ENCODE measurements at places on chromosomes 12 and 14.

GRCh38 chr12:132199101-132199500 is 54.8 kb downstream of the NOC4L start:
- no peak for DNase-seq

GRCh38 chr14:77868552-77869285 is 68.8 kb downstream of the ADCK1 start:
- DNase-seq: no peak

DNA sequence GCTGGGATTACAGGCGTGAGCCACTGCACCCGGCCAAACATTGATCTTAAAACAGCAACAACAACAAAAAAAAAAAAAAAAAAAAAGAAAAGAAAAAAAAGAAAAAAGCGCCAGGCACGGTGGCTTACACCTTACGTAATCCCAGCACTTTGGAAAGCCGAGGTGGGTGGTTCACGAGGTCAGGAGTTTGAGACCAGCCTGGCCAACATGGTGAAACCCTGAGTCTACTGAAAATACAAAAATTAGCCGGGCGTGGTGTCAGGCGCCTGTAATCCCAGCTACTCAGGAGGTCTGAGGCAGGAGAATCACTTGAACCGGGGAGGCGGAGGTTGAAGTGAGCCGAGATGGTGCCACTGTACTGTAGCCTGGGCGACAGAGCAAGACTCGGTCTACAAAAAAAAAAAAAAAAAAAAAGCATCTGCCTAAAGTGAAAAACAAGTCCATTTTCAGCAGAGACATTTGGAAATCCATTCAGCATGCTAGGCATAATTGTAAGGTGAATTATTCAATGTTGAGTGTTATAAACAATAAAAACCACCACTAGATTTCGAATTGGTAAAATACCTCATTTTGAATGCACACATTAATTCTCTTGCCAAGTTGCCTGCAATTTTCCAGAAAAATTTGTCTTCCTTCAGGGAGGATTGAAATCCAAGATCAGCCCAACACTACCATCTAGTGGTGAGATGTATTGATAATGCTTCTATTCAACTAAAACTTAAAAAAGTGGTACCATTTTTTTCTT is 8.0 kb upstream of the CERS5 start:
- no peak for DNase-seq

- no peak for DNase-seq
Measured at GRCh38 chr12:54631551-54631950, 3.1 kb downstream of the LACRT start.

- DNase-seq: no peak
Measured at GRCh38 chr12:99386907-99387306, 260.6 kb upstream of the GARIN6 start.

GRCh38 chr12:120903412-120904196 is 554 bp downstream of the SPPL3 start:
- DNase-seq: no peak

- DNase-seq: no peak
Measured at GRCh38 chr12:47206450-47207339, 126.9 kb upstream of the AMIGO2 start.

GRCh38 chr14:101458741-101459550 is 102.3 kb upstream of the DIO3 start:
- no peak for DNase-seq

- no peak for DNase-seq
Measured at GRCh38 chr12:113285679-113286610, 49.0 kb downstream of the SLC8B1 start.

DNA sequence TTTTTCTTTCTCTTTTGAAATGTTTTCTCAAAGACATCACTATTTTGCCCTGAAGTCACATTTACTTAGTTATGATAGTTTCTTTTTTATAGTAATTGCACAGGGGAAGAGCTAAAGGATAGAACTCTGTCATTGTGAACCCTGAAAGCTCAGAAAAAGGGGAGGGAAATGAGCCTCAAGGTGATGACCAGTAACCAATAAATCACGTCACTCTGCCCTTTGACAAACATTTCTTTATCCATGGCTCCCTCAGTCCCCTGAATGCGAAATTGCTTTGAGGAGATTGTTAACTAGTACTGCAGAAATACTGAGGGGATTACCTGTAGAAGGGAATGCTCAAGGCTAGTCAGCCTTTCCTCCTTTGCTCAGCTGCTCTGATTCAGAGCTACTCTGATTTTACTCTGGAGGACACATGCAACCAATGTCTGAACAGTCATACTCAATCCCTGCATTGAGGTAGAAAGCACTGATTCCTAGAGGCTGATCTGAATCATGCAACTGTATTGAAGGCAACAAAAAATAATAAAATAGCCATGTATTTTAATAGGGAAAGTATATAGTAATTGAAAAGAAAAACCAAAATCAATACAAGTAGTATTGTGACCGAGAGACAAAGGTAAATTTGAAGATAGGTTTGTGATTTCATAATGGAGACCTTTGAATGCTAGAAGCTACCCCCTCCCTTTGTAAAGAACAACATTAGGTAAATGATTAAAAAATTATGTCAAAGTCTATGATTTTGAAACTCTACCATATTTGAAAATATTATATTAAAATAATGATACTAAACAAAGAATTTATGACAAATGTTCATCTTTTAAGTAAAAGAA is 24.7 kb downstream of the SLCO1B1 start:
- DNase-seq: no peak

DNA sequence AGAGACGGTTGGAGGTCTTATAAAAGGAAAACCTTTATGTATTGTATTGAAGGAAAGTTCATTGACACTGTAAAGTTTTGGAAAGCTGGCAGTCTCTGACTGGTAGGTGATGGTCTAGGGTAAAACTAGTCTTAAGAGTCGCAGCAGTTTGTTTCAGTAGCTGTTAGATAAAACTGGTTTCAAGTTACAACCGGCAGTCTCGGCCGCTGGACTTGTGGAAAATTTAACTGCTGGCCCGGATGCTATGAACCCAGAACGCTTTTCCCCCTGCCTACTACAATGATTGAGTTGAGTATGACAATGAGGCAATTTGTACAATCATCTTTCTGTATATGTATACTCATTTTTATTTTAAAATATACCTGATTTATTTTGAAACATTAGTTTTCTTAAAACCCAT is 1426.9 kb downstream of the AACS start:
- no peak for DNase-seq

DNA sequence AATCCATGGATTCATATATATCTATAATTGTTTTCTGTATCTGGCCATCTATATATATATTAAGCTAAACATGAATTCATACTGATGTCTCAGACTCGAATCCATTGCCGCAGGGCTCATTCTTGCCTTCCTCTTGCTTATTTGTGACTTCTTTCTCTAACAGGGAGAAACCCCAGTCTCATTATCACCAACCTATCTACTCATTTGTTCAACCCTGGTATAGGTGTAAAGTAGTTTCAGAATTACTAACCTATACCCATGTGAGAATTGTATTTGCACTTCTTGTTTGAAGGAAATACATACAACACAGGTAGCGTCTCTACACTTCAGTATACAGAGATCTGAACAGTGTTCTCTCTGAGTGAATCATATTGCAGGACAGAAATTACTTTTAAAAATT is 77.7 kb downstream of the PTPN11 start:
- no peak for DNase-seq

GRCh38 chr12:100504804-100505203 is 31.1 kb downstream of the NR1H4 start:
- DNase-seq: no peak

GRCh38 chr12:50825372-50825838 is 17.3 kb upstream of the TMPRSS12 start:
- no peak for DNase-seq

DNA sequence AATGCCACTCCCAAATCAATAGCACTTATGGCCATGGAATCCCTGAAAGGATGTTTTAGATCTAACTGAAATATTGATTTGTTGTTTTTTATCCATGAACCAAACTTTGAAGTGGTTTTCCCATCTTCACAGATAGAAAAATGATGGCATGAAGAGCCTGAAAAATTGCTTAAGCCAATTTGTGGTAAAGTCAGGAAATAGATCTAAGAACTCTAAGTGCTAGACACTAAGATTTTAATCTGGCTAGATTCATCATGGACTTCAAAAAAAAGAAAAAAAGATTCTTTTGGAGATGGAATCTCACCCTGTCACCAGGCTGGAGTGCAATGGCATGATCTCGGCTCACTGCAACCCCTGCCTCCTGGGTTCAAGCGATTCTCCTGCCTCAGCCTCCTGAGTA is 45.0 kb upstream of the STRN3 start:
- DNase-seq: no peak

GRCh38 chr14:36229262-36229661 is 52.7 kb upstream of the PTCSC3 start:
- DNase-seq: no peak

GRCh38 chr12:44384136-44384535 is 492.0 kb downstream of the NELL2 start:
- no peak for DNase-seq

DNA sequence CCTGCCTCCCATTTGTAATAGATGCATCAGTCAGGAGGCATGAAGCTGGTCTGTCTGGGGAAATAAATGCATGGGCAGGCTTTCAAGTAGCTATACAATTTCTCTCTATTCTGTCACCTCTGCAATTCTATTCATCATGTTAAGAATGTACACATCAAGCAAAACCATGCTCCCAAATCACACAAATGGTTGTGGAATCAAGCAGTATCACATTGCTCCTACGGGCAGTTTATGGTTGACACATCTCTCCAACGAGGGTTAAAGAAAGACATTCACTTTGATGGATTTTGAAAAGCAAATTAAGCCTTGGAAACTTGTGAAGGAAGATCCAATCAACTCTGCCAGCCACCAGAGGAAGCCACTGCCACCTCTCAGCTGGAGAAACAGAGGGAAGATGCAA is 1277.4 kb upstream of the TMEM132C start:
- no peak for DNase-seq

GRCh38 chr14:104678901-104679705 is 10.3 kb upstream of the INF2 start:
- no peak for DNase-seq

GRCh38 chr12:59735231-59735630 is 139.4 kb downstream of the SLC16A7 start:
- no peak for DNase-seq

DNA sequence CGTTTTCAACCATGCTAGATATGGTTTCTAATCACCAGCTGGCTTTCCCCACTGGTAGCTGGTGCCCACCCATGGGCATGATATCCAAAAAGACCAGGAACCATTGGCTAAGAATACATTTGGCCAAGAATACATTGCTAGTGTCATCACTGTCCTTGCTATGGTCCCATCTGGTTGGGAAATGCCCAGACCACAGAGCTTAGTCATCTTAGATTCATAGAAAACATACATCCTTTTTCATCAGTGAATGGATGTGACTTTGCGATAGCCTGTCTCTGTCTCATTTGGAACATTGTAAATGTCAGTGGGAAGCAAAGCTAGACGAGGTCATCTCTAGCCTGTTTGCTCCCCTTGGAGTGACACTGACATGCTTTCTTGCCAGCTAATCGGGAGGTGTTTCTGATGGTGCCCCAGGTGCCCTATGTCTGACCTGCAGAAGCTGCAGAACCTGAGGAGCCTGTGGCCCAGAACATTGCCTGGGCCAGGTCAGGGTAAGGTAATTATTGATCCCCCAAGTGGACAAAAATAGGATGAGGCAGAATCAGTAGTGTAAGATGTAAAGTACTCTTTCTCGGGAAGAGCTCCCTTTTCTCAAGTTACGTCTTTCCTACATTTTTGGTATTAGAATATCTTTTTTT is 194.8 kb downstream of the SLC41A2 start:
- DNase-seq: no peak

DNA sequence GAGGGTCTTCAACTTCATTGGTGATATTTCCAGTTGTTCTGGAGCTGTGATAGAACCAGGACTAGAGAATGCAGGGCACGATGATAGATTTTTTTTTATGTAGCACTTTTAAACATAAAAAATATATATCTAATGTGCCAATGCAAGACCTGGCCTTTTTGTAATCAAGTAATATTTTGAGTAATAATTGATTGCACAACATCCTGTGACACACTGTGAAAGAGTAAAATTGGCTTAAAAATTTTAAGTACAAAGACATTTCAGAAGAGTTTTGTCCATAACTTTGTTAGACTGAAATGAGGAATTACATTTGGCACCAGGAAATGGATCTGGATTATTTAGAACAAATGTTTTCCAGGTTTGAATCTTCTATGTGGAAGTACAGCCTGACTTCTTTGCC is 22.1 kb downstream of the PRKCH start:
- DNase-seq: no peak

DNA sequence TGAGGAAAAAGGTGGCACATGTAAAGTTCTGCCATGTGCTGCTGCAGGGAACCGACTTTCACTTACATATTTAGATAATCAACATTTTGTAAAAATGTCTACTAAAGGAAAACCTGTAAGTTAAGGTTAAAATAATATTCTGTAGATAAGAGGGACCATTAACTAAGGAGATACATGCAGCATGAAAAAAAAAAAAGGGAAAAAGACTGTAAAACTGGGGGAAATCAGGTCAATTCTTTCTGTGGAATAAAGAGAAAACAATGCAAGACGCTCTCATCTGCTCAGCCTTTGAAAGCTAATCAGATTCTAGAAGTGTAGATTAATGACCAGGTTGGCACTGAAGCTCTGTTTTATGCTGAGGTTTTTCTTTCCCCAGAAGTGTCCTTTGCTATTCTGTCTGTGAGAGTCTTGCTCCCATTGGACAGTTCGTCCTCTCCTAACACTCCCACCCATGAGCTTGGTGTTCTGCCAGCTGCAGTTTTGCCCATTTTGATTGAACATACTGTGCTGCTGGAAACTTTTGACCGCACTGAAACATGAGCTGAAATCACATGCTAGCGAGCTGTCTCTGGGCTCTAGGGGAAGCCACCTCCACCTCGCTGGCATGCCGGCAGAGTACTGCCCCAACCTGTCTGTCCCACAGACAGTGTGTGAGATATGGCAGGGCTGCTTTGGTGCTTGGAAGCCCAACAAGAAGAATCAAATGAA is 39.7 kb downstream of the PPTC7 start:
- DNase-seq: no peak

DNA sequence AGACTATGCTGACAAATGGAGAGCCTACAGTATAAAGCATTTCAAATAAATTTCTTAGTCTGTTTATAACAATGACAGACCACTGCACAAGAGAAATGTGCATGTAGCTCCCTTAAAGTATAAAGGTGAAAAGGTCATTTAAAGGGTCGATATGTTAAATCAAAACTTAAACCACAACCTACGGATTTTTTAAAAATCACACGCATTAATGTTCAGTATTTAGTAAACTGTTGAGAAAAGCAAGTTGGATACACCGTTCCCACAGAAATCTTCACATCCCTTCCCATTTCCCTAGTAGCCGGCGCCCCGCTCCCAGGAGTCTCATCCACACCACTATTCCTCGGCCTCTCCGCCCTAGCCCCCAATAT is 614 bp downstream of the FKBP3 start:
- no peak for DNase-seq

DNA sequence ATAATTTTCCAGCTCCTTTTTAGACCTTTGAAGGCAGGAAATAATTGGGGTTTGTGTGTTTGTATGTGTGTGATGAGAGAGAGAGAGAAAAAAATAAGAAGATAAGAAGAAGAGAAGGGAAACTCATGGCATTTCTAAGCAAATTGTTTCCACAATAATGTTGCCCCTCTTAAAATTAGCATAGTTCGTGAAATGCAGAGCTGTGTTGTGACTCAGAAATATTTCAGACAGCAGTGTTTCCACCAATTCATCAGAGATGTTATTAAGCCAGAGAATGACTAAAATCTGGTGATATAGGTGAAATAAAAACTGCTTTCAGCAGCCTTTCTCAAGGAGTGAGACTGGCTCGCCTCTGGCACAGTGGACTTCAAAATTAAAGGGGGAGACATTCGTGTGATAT is 65.9 kb upstream of the ARHGAP5 start:
- DNase-seq: no peak

Data from stimulated activated CD4-positive, alpha-beta T cell treated with anti-CD3 and anti-CD28 coated beads, Interleukin-1b, Interleukin-23, amount 100 ng/mL, for 1 hour (primary cell).